ENCODE measurements at places on chromosomes 5 and 9. TPM values are rescaled to one million over a fixed set of nuclear protein-coding genes. Genes with fewer than 3 reads are reported as not detected.

GRCh38 chr9:129010267-129010975, 17.7 kb downstream of the SH3GLB2 start:
- no peak for DNase-seq
- H3K4me1 ChIP-seq = peaks cover 19% of the 10 kb centered on the region
- H3K27me3 ChIP-seq = no peaks in the 10 kb centered on the region
- no peak overlapping the region for H3K27ac ChIP-seq
- peaks cover 100% of the 10 kb centered on the region for H3K36me3 ChIP-seq

DNA sequence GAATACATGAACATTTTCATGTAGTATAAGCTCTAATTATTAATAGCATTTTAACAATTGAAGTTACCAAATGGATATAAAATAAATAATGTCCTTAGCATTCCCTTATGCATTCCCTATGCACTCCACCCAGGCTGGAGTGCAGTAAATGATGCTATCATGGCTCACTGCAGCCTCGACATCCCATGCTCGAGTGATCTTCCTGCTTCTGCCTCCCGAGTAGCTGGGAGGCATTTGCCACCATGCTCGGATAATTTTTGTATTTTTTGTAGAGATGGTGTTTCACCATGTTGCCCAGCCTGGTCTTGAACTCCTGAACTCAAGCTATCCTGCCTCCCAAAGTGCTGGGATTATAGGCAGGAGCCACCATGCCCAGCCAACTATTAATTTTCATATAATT, 184.0 kb downstream of the PBX3 start:
- H3K27me3 ChIP-seq = no peaks in the 10 kb centered on the region
- H3K4me1 ChIP-seq = no peaks in the 10 kb centered on the region
- H3K36me3 ChIP-seq = peaks cover 36% of the 10 kb centered on the region
- H3K4me3 ChIP-seq = no peak overlapping the region
- no peak overlapping the region for H3K27ac ChIP-seq

The FGF1 gene
- total RNA-seq = 0.47 TPM

The GDA gene
- not detected for total RNA-seq

GRCh38 chr9:125649315-125649714, 57.7 kb downstream of the MAPKAP1 start:
- no peaks in the 10 kb centered on the region for H3K36me3 ChIP-seq
- peak overlapping the region; percentile 64 for H3K27ac ChIP-seq
- H3K4me3 ChIP-seq = no peak overlapping the region
- H3K27me3 ChIP-seq = no peaks in the 10 kb centered on the region
- no peak for DNase-seq
- H3K4me1 ChIP-seq = peaks cover 94% of the 10 kb centered on the region

The RXRA gene
- 116 TPM for total RNA-seq

GRCh38 chr9:110270211-110270995, 14.1 kb upstream of the TXN start:
- no peaks in the 10 kb centered on the region for H3K4me1 ChIP-seq
- no peak overlapping the region for H3K4me3 ChIP-seq
- H3K36me3 ChIP-seq = no peaks in the 10 kb centered on the region

The ECM2 gene
- 0.60 TPM for total RNA-seq

The ZBED3 gene
- 13.8 TPM for total RNA-seq

DNA sequence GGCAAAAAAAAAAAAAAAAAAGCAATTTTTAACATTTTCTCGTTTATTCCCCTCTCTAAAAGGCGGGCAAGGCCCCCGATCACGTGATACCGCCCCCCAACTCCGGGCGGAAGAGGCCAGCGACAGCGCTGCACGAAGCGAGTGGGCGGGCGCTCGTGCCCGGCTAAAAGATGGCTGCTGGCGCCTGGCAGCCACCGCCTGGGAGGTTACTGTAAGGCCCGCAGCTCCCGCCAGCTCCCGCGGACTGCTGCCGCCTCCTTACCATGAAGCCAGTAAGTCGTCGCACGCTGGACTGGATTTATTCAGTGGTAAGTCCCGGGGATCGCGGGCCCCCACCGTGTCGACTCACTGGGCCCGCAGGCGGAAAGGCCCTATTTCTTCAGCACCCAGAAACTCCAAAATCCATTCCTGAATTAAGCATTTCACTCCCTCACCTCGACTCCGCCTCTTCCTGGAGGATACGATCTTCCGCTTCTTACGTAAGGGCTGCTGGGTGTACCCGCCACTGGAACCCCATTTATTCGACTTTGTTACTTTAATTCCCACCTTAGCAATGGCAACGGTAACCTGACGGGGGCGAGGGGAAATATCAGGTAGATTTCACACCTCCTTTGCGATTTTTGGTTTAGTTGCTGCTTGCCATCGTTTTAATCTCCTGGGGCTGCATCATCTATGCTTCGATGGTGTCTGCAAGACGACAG, at the start of the genes SMIM27 and TOPORS:
Gene SMIM27, plus strand, starts transcription at position 156 of the 701 bp plus-strand sequence. Its CDS starts 108 bp downstream, at position 264.
Gene TOPORS, minus strand, starts transcription at position 415 of the 701 bp plus-strand sequence. Its CDS starts 150 bp downstream, at position 265.
- no peaks in the 10 kb centered on the region for H3K36me3 ChIP-seq
- no peaks in the 10 kb centered on the region for H3K27me3 ChIP-seq
- H3K27ac ChIP-seq = peak within 1 kb of the TSS; percentile 94
- DNase-seq = peak; percentile 97

- H3K4me3 ChIP-seq = no peak overlapping the region
- no peak overlapping the region for H3K27ac ChIP-seq
- DNase-seq = no peak
- no peaks in the 10 kb centered on the region for H3K27me3 ChIP-seq
- H3K36me3 ChIP-seq = no peaks in the 10 kb centered on the region
- peaks cover 11% of the 10 kb centered on the region for H3K4me1 ChIP-seq
These were observed 177.9 kb downstream of the PCSK1 start for GRCh38 chr5:96254980-96255691.

The GABRA6 gene
- not detected for total RNA-seq

The STPG3 gene
- total RNA-seq = not detected

- no peaks in the 10 kb centered on the region for H3K36me3 ChIP-seq
- H3K4me1 ChIP-seq = no peaks in the 10 kb centered on the region
- H3K4me3 ChIP-seq = no peak overlapping the region
- H3K27me3 ChIP-seq = no peaks in the 10 kb centered on the region
- no peak for DNase-seq
These were observed 76.0 kb upstream of the DAP start for GRCh38 chr5:10836986-10837385.

DNA sequence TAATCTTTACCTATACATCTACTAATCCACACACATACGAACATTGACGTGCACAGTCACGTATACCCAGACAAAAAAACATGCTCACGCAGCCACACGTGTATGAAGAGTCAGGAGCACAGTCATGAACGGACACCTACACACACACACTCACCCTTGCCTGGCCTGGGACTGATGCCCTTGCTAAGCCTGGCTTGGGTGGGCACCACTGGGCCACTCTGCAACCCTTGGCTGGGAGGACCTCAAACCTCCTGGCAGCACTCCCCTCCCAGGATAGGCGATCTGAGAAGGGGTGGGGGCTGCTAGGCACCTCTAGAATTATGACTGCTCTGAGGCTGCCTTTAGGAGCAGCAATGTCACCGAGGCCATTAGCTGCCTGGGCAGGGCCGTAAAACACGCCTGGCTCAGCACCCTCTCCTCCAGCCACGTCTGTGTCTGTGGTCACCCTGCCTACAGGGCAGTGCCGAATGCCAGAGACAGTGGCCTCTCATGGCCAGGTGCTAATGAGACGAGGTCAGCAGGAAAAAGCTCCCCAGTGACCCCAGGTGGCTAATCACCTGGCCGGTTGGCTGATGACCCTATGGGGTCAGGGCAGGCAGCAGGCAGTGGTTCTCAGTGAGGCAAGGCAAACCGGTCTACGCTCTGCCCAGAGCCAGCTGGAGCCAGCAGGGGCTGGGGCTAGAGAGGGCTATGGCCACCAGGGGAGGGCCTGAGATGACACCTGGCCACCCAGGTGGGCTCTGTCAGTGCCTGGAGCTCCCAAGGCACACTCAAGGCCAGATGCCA, 33.7 kb upstream of the MVB12B start:
- H3K4me3 ChIP-seq = no peak overlapping the region
- H3K27me3 ChIP-seq = no peaks in the 10 kb centered on the region
- DNase-seq = no peak
- H3K27ac ChIP-seq = no peak overlapping the region
- H3K36me3 ChIP-seq = no peaks in the 10 kb centered on the region

The GRIA1 gene
- not detected for total RNA-seq

GRCh38 chr9:82923092-82923911, 139.6 kb downstream of the RASEF start:
- no peaks in the 10 kb centered on the region for H3K27me3 ChIP-seq
- H3K27ac ChIP-seq = no peak overlapping the region
- no peak overlapping the region for H3K4me3 ChIP-seq
- H3K4me1 ChIP-seq = no peaks in the 10 kb centered on the region

DNA sequence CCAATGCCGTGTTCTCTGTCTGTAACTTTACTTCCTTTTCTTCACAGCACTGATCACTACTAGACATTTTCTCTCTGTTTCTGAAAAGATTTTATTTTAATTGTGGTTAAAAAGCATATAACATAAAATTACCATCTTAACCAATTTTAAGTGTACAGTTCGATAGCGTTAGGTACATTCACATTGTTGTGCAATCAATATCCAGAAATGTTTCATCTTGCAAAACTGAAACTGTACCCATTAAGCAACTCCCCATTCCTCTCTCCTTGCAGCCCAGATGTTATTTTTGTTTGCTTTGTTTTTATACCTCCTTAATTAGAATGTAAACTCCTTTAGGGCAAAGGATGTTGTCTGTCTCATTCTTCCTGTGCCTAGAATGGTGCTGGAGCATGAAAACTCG, 47.5 kb downstream of the COL27A1 start:
- H3K4me3 ChIP-seq = no peak overlapping the region
- H3K27ac ChIP-seq = no peak overlapping the region
- no peaks in the 10 kb centered on the region for H3K4me1 ChIP-seq
- no peaks in the 10 kb centered on the region for H3K36me3 ChIP-seq
- H3K27me3 ChIP-seq = no peaks in the 10 kb centered on the region

The LCP2 gene
- total RNA-seq = 272 TPM

GRCh38 chr9:81717747-81718077, 28.4 kb upstream of the TLE1 start:
- no peak for DNase-seq
- H3K36me3 ChIP-seq = no peaks in the 10 kb centered on the region
- H3K27ac ChIP-seq = no peak overlapping the region

The HRH2 gene
- total RNA-seq = 44.1 TPM

The CCNJL gene
- 13.4 TPM for total RNA-seq

DNA sequence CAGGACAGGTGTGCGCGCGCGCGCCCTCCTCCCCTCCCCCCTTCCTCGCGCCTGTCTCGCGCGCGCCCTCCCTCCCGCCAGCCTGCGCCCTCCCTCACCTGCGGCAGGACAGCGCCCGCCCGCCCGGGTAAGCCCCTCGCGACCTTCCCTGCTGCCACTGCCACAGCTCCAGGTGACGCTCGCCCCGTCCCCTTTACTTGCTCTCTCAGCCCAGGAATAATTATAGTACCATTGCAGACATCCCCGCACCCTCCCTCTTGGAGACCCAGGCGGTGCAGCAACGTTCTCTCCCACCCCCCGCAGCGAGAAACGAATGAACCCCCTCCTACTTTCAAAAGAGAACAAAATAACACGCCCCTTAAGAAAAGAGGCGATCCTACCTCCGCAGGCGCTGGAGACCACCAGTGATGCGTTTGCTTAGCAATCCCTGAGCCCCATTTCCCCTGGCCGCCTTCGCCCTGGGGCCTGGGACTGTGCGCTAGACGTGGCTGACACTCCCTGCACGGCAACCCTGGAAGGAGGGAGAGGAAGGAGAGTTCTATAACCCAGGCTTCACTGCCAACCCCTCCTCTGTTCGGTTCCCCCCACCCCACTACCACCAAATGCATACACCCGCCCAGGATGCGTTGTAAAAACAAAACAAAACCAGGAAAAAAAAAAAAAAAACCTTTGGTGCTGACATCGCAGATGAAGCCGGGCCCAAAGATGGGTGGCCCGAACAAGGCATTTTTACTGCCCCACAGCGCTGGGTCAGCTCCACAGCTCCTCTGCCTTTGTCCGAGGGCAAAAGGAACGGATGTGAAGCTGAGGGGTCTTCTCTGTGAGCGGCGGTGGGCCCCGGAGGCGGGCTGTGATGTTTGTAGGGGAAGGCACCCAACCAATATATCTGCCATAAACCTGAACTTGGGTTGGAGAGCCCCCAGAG, 5.6 kb upstream of the PURA start:
- peak; percentile 85 for DNase-seq
- H3K4me3 ChIP-seq = peak overlapping the region; percentile 57
- H3K27ac ChIP-seq = peak overlapping the region; percentile 96
- H3K27me3 ChIP-seq = peaks cover 52% of the 10 kb centered on the region
- H3K36me3 ChIP-seq = no peaks in the 10 kb centered on the region

The GRIN1 gene
- not detected for total RNA-seq

DNA sequence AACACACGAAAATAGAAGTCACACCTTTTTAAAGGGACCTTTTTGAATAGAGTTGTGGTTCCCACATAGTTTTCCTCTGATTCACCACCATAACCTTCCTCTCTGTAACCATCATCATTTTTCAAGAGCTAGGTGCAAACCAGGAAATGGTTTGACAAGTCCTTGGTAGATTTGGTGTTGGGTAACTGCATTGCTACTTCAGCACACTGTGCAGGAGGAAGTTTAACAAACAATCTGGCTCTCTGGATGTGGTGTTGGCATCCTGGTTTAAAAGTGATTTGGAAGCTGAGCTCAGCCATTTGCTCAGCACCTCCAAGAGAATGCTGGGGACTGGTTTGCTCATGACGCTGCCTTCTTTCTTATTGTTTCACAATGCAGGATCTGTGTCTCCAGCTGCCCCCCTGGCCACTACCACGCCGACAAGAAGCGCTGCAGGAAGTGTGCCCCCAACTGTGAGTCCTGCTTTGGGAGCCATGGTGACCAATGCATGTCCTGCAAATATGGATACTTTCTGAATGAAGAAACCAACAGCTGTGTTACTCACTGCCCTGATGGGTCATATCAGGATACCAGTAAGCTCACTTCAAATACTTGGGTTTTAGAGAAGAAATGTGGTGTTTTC, 213.1 kb downstream of the RFK start:
- H3K27me3 ChIP-seq = no peaks in the 10 kb centered on the region
- peaks cover 3% of the 10 kb centered on the region for H3K36me3 ChIP-seq
- no peaks in the 10 kb centered on the region for H3K4me1 ChIP-seq
- no peak overlapping the region for H3K27ac ChIP-seq
- DNase-seq = no peak
- H3K4me3 ChIP-seq = no peak overlapping the region

The PCDHGB1 gene
- total RNA-seq = 1.5 TPM
